Dermis microvascular lymphatic vessel endothelial cell (primary cell): ENCODE measurements at places on chromosomes 7 and 10.

DNA sequence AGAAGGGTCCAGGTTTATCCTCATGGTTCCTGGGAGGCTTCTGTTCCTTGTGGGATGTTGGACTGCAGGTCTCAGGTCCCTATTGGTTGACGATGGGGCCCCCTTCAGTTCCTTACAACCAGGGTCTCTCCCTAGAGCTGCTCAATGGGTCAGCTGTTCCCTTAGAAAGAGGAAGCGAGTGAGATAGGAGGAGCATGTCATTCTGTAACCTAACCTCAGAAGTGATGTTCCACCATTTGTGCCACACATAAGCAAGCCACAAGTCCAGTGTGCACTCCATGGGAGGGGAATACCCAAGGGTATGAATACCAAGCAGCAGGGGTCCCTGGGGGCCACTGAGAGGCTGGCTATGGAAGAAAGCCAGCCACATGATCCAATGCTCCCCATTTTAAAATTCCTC, 192.7 kb downstream of the GATA3 start:
- DNase-seq: no peak

DNA sequence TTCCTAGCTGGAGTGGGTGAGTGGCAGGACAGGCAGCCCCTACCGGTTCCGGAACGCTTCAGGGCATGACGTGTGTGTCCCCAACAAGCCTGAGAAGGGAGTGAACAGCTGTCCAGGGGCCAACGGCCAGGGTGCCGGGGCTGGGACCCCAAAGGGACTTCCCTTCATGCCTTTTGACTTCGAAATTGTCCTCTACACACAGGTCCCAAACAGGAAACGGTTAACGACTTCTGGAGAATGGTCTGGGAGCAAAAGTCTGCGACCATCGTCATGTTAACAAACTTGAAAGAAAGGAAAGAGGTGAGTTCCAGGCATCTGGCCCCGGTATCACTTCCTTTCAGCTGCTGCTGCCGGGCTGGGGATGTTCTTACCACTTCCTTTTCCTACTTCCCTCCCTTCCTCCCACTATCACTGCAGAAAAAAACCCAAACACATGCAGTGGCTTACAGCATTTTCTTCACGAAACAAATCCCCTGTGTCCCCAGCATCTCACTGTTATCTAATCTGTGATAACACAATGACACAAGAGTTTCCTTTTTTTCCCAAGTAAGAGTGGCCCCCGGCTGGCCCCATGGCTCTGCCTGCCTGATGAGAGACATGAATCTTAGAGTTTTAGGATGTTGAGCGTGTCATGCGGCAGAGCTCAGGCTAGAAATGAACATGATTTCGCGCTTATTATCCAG, 63.2 kb downstream of the MKI67 start:
- peak; percentile 61 for DNase-seq

- DNase-seq: no peak
Measured at GRCh38 chr7:46022397-46022796, 101.3 kb upstream of the IGFBP3 start.

- peak; percentile 45 for DNase-seq
Measured at GRCh38 chr10:71266147-71266917, 52.7 kb upstream of the SLC29A3 start.

DNA sequence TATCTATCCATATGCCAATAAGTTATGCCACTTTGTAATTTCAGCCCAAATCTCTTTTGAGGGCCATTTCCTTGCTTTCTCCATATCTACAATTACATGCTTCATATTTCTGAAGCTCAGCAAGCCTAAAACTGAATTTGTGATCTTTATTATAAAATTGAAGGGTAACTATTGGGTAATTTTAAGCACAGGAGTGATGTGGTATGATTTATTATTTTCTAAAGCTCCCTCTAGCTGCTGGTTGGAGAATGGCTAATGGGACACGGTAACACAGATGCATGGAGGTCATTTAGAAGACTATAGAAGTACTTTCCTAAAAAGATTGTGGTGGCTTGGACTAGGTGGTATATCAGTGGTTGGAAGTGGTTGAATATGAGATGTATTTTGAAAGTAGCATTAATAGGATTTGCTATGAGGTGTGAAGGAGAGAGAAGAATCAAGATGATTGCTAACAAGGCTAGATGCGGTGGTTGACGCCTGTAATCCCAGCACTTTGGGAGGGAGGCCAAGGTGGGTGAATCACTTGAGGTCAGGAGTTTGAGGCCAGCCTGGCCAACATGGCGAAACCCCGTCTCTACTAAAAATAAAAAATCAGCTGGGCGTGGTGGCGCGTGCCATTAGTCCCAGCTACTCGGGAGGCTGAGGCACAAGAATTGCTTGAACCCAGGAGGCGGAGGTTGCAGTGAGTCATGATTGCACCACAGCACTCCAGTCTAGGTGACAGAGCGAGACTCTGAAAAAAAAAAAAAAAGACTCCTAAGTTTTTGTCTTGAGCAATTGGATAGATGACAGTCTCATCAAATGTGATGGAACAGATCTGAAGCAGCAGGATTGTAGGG, 13.9 kb downstream of the KLHDC10 start:
- DNase-seq: peak; percentile 31

- DNase-seq: no peak
Measured at GRCh38 chr7:38704041-38704547, 72.9 kb upstream of the AMPH start.

DNA sequence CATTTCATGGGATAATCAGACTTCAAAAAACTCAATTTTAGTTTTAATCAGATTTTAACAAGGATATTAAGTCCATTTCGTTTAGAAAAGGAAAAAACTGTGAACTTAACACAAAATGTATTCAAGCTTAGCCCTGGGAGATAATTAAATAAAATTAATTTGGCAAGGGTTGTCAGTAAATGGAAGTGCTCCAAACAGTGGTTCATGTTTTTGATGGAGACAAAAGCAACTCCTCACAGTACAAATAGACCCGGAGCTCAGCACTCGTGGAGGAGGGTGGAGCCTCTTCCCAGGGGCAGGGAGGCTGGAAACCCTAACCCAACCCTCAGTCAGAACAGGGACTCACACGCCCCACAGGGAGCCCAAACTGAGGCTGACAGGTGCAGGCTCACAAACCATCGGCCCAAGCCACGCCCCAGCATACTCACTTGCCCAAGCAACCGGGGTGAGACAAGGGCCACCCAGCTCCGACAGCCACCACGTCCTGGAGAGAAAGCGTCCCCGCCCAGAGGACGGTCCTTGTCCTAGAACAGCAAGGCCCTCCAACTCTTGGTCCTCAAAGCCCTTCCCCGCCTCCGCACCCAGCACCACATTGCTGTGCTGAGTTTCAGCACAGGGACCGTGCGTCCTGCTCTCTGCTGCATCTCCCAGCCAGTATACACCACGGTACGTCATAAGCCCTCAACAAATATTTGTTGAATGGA, 39.8 kb downstream of the MAD1L1 start:
- no peak for DNase-seq

DNA sequence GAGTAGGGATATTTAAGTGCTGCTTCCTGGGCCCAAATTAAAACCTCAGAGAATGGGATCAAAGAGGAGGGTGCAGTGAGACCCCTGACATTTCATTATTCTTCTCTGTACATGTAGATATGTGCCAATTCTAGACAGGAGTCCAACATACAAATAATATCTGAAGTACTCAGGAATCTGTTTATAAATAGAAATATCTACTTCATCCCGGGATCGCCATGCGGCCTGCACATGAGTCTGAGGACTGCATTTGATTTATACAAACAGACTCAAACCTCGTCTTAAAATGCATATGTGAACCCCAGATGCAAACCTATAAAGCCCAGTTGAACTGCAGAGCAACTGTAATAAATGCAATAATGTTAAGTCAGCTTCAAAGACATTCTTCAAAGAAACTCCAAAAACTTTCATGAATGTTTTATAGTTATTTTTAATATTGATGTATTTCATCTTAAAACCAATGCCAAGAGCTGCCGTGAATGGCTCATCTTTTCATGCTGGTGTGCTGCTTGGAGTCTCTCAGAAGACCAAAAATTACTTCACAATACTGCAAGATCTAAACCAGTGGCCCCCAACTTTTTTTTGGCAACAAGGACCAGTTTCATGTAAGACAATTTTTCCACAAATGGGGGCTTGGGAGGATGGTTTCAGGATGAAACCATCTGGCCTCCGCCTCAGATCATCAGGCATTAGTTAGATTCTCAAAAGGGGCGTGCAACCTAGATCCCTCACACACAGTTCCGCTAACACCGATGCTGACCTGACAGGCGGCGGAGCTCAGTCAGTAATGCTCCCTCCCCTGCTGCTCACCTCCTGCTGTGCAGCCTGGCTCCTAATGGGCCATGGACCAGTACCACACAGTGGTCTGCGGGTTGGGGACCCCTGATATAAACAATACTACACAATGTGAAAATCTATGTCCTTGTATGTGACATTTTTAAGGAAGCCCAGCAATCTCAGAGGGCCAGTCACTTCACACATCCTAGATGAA, 166.9 kb downstream of the PARD3 start:
- no peak for DNase-seq

DNA sequence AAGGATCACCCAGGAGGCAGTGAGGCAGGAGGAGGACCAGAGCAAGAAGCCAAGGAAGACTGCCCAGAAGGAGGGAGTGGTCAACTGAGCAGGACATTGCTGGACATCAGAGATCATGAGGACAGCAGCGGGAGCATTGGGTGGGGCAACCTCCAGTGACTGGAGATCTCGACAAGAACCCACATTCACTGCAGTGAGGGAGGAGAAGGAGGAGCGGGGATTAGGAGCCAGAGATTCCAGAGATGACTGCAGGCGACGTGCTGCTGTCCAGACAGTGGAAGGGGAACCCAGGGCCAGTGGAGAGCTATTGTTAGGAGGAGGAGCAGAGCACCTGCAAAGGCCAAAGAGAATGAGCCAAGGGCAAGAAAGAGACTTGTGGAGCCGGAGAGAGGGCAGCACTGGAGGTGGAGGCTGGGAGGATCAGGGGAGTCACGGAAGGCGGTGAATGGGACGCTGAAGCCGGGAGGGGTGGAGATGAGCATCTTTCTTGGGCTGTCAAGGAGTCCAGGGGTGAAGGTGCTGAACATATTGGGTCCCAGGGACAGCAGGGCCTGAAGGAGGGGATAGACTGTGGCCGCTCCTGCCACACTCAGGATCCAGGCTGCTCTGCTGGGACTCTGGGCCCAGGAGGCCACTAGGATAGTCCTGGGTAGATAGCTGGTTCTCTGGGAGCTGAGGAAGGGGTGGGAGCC, 140.1 kb upstream of the UNC5B start:
- DNase-seq: no peak

DNA sequence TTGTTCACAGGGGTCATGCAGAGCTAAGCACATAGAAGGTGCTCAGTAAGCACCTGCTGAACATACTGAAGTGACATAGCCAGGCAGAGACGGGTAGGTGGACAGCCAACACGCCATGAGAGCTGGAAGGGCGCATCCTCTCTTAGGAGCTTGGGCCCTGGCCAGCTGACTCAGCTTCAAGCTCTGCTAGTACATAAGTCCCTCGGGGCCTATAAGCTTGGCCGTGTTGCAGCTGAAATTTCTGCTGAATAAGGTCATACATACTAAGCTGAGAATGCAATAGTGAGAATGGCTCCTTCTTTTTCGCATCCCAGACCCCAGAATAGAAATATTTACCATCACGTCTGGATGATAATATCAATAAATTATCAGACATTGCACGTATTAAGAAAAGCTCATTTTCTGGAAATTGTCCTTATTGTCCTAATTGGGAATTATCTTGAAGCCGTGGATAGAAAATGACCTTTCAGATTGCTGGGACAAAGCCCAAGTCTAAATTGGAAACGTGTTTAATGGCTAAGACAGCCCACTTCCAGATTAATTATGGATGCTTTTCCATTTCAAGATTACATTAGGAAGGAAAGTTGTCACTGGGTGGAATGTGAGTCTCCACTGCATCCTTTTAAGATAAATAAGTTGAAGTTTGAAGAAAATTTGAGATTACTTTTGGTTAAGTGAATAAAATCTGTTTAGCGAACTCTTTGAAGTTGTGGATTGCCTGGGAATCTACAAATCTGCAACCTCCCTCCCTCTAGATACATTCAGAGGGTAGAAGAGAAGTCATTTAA, 287.1 kb upstream of the C7orf33 start:
- DNase-seq: no peak

- peak; percentile 81 for DNase-seq
Measured at GRCh38 chr10:102596506-102596971, 47.7 kb upstream of the TRIM8 start.

DNA sequence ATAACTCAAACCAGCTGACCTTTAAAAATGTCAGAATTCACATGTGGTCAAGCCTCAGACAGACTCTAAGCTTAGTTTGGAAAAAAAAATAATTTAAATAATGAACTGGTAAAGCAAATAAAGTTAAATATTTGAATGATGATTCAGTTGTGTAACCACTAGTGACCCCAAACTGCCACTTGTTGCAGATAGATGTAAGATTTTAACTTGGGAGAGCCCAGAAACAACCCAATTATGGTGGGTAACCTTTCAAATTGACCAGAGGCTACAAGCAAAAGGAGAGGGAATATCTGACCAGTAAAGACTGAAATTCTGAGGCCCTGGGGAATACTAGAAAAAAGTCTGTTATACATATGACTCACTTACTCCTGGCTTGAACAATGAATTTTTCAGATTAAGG, 268.1 kb downstream of the HPSE2 start:
- no peak for DNase-seq

DNA sequence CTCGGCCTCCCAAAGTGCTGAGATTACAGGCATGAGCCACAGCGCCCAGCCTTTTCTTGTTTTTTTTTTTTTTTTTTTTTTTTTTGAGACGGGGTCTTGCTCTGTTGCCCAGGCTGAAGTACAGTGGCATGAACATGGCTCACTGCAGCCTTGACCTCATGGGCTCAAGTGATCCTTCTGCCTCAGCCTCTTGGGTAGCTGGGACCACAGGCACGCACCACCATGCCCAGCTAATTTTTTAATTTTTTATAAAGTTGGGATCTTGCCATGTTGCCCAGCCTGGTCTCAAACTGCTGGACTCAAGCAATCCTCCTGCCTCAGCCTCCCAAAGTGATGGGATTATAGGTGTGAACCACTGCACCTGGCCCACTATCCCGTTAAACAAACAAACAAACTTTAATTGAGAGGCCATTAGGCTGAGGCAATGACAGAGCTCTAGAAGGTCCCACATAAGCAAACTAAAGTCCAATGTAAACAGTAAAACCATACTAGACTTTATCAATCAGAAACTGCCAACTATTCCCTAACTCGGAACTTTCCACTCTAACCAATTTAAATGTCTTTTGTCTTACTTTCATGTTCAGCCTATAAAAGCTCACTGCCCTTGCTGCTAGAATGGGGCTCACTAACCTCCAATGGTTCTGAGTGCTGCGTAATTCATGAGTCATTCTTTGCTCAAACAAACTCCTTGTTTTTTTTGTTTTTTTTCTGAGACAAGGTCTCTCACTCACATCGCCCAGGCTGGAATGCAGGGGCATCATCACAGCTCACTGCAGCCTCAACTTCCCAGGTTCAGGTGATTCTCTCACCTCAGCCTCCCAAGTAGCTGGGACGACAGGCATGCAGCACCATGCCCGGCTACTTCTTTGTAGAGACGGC, 1.9 kb downstream of the DHX32 start:
- DNase-seq: peak; percentile 80

GRCh38 chr10:78437407-78437768, 403.7 kb downstream of the RPS24 start:
- no peak for DNase-seq

- no peak for DNase-seq
Measured at GRCh38 chr7:133789974-133790373, 337.2 kb upstream of the LRGUK start.

- no peak for DNase-seq
Measured at GRCh38 chr7:115078851-115079250, 157.0 kb downstream of the MDFIC start.
